Spleen (tissue), 13 donors: ENCODE measurements at places on chromosomes 6 and 20. TPM values are rescaled to one million over a fixed set of nuclear protein-coding genes. Genes with fewer than 3 reads are reported as not detected.

Gene HBS1L
- 50.4 TPM for total RNA-seq

Gene TFAP2B
- total RNA-seq: not detected

Gene LST1
- 268 TPM for total RNA-seq

Gene TPX2
- total RNA-seq: 5.6 TPM

Gene COQ3
- 3.2 TPM for total RNA-seq

Gene PRR18
- not detected for total RNA-seq

Gene BPIFB1
- total RNA-seq: not detected

Gene COL21A1
- total RNA-seq: 0.14 TPM

Gene SRSF12
- not detected for total RNA-seq

Gene TMEM74B
- 0.46 TPM for total RNA-seq

Gene COL19A1
- 7.9 TPM for total RNA-seq

Gene TMEM242
- 9.2 TPM for total RNA-seq

Gene FAM184A
- 1.3 TPM for total RNA-seq

Gene ARMC12
- 1.4 TPM for total RNA-seq

Gene MYLK2
- 2.0 TPM for total RNA-seq
